ENCODE measurements at places on chromosomes 3 and 15.

DNA sequence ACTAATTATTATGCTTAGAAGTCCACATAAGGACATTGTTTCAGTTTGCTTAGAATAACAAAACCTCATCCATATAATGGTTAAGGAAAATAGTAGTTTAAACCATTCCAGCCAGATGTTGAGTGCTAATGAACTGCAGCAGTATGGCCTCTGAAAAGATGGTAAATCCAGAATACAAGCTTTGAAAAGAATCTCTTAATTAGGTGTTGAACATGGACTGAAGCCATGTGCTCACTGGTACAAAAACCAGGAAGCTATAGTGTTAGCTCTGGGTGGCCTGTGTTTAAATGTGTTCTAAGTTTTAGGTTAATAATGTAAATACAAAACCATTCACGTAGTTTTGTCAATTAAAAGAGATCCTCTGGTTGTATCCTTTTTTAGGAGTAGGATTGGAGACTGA lies 78.2 kb downstream of the GALK2 start:
- DNase-seq = no peak

- DNase-seq = no peak
Measured at GRCh38 chr3:180720012-180720411, 40.7 kb upstream of the CCDC39 start.

DNA sequence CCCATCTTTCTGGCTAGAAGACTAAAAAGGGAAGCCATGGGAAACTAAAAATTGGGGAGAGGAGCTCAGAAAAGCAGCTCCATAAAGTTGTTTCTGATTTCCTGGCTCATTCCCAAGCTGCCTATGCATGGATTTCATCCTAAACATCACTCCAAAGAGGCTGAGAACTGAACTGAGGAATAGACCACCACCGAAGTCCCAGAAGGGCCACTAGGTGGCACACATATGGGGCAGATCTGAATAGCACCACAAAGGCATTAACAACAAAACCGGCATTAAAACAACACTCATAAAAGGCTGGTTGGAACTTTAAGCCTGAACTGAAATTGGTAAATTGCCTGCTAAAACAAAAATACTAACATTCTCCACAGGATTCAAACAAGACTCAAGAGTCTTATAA lies 106.3 kb downstream of the PLD1 start:
- no peak for DNase-seq

DNA sequence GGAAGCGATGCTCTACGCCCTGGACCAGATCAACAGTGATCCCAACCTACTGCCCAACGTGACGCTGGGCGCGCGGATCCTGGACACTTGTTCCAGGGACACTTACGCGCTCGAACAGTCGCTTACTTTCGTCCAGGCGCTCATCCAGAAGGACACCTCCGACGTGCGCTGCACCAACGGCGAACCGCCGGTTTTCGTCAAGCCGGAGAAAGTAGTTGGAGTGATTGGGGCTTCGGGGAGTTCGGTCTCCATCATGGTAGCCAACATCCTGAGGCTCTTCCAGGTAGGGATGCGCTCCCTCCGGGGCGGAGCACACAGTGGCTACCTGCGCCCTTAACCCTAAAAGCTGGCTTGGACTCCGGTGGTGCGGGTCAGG lies 698 bp downstream of the GRM7 start:
- no peak for DNase-seq

- DNase-seq = no peak
Measured at GRCh38 chr3:190853464-190853863, 9.0 kb downstream of the GMNC start.

DNA sequence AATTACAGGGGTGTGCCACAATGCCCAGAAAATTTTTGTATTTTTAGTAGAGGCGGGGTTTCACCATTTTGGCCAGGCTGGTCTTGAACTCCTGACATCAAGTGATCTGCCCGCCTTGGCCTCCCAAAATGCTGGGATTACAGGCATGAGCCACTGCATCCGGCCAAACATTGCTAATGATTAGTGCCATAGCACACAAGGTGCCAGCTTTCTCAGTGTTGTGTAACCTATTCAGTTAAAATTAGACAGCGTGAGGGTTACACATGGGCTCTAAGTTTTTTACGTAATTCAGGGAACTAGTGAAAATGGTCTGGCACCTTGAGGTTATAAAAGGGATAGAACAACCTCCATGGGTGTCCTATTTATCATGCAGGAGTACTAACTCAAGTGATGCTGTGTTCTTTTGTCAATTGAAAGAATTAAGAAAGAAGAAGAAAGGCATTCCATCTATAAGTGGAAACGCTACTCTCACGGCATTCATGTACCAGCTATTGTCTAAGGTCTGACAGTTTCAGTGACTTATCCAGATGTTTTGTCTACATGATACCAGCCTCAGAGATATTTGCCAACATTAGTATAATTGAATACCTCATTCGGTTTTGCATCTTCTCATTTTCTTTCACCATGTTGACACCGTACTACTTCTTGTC lies 84.7 kb downstream of the EOMES start:
- DNase-seq = no peak

GRCh38 chr15:80568298-80568697 lies 126.8 kb upstream of the ABHD17C start:
- DNase-seq = no peak

GRCh38 chr3:43260412-43260811 lies 25.9 kb upstream of the SNRK start:
- no peak for DNase-seq

GRCh38 chr3:72699631-72700030 lies 148.6 kb downstream of the SHQ1 start:
- DNase-seq = no peak

GRCh38 chr3:146156095-146156494 lies 4.9 kb downstream of the PLOD2 start:
- DNase-seq = no peak

Measured in non-pigmented ciliary epithelial cell (primary cell).